Spleen (tissue), 13 donors: ENCODE measurements at places on chromosomes 7 and 10.

GRCh38 chr10:36721871-36722270 is 403.5 kb upstream of the ANKRD30A start:
- no peak for DNase-seq

GRCh38 chr10:24790599-24790998 is 66.9 kb upstream of the ARHGAP21 start:
- DNase-seq = no peak

DNA sequence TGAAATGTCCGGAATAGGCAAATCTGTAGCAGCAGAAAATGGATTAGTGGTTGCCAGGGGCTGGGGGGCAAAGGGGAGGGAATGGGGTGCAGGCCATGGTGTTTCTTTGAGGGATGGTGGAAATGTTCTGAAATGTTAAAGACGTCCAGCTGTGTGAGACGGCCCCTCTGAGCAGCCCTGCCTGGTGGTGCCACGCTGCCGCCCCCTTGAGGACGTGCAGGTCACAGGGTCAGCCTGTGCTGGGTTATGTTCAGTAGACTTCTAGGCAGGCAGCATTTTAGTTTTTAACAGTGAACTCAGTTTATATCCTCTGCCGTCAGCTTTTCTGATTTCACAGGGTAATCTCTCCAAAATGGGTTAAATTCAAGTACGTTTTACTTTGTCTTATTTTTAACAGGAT is 9.4 kb downstream of the NUB1 start:
- peak; percentile 84 for DNase-seq

GRCh38 chr10:119350502-119351097 is 143.2 kb downstream of the GRK5 start:
- no peak for DNase-seq

DNA sequence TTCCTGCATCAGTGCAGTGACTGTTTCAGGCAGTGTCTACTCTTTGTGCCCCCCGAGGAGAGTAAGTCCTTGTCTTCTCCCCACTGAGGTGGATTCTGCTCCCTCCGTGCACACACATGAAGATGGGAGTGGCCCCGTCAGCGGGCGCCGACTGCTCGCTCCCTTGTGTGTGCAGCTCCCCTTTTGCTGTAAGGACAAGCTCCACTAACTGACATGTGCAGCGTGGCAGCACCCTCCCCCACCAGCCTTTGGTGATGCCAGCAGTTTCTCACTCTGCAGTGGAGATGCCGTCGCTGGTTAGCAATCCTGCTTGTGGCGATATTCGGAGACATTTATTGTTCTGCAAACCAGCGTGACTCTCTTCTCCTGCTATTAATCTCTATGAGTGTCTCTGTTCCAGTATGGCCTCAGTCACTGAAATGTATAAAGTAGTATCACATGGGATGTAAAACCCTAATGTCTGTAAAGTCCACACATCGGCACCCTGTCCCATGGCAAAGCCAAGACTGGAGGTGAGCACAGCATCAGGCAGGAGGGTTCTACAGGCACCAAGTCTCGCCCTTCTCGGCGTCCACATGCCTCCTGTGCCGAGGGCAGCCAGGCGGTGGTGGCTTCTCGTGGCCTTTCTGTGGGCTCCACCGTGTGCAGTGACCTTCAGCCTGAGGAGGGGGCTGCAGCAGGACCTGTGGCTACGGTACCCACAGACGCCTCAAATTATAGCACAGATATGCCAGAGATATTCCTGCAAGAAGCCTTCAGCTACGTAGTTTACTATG is 202.7 kb downstream of the EBF3 start:
- DNase-seq = peak; percentile 48

- peak; percentile 53 for DNase-seq
Observed at GRCh38 chr10:113073549-113074189, 123.6 kb downstream of the TCF7L2 start.

GRCh38 chr10:4270116-4270515 is 485.1 kb upstream of the KLF6 start:
- no peak for DNase-seq

DNA sequence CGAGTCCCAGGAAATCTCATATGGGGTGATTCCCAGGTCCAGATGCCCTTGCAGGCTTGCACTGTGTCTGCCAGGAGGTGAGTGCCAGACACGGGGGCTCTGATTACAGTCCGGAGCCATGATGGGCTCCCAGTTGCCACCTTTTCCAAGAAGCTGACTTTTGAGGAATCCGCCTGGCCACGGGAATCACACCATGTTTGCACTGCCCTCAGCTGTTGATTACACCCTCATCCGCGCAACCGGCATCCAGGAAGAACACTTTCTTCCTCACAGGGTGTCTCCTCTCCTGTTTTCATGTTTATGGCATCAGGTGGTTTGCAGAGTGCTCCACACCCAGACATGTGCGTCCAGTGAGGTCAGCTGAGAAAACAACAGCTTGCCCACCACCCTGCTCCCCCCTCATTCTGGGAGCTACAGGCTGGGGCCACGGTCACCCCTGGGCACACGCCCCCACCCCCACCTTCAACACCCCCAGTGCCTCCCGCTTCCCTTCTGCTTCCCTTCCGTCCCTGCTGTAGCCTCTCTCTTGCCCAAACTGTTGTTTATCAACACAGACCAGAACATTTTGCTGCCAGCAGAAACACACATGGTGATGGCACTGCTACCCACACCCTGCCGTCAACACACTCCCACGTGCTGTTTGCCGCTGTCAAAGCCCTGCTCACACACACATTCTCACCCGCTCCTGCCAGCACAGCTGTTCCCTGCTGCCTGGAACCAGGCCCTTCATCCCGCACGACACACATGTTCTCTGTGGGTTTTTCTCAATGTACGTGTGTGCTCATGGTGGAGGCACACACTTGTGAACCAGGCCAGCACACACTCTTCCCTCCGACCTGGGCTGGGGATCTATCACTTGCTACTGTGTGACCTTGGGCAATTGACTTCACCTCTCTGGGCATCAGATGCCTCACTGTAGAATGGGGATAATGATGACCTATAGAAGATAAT is 35.8 kb downstream of the DDIT4 start:
- DNase-seq = peak; percentile 77

- peak; percentile 77 for DNase-seq
Observed at GRCh38 chr10:133292919-133293809, 15.5 kb downstream of the TUBGCP2 start.

GRCh38 chr10:5942474-5942873 is 34.9 kb downstream of the IL15RA start:
- DNase-seq = peak; percentile 87

DNA sequence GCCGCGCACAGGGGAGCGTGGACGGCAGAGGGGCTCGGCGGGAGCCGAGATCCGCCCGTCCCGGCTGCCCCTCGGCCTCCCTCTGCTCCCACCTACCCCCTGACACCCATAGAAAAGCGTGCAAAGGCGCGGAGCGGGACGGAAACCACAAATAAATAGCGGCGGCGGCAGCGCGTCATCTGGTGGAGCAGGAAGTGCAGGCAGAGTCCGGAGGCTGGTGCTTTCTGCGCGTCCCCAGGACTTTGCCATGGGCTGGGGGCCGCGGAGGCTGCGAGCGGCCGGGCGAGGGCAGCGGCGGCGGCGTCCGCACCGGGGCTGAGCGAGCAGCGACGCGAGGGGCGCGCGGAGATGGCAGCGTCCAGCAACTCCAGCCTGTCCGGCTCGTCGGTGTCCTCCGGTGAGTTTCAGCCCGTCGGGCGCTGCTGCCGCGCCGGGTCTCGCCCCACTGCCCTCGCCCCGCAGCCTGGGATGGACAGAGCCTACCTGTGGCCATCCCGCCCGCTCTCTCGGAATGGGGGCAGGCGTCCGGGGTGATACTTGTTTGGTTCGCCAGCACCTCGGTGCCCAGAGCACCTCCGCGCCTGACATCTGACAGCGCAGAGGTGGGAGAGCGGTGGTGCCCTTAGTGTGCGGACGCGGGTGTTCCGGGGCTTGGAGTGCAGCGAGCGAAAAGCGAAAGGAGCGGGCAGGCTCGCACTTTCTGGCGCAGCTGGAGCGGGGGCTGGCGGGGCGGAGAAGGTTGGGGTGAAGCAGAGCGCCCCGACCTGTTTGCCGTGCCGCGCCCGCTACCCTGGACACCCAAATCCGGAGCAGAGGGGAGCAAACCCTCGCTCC is at the start of gene CHN2:
CHN2 (plus strand) TSS at position 182 of the 834 bp plus-strand sequence.
- DNase-seq = peak; percentile 91

GRCh38 chr10:91345716-91346115 is 64.4 kb upstream of the HECTD2 start:
- DNase-seq = no peak

- no peak for DNase-seq
Observed at GRCh38 chr7:39808796-39809481, 141.1 kb upstream of the CDK13 start.

DNA sequence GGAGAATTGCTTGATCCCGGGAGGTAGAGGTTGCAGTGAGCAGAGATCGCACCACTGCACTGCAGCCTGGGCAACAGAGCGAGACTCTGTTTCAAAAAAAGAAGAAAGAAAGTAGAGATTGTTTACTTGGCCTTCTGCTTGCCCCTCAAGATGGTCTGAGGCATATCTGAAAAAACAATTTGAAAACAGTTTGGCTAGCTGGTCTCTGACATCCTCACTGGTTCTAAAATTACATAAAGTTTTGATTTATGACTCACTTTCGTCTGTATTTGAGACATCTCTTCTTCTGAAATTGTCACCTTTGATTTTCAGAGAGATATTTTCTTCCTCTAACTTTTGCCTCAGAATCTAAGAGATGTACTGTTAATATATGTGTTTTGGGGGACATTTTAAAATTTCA is 49.6 kb upstream of the HELLS start:
- DNase-seq = no peak

GRCh38 chr10:113097036-113097435 is 147.0 kb downstream of the TCF7L2 start:
- no peak for DNase-seq

- peak; percentile 83 for DNase-seq
Observed at GRCh38 chr10:70458329-70459060, 17.0 kb upstream of the NODAL start.

GRCh38 chr7:7971308-7972040 is 2.9 kb downstream of the GLCCI1 start:
- DNase-seq = no peak

GRCh38 chr10:83045731-83046130 is 1093.6 kb upstream of the GHITM start:
- DNase-seq = no peak

DNA sequence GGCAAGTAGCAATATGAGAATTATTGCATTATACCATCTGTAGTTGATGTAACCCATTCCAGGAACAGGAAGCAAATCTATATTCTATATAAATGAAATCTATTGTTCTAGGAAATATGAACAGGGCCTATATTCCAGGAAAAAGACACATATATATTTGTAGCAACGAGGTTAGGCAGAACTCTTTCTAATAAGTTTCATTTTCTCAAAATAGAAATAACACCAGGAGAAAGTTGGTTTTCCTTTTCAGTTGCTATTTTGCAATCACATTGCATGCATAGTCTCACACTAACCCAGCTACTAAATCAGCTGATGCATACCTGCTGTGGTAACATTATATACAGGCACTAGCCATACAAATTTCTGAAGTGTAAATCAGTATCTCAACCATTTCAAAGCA is 6.2 kb upstream of the IFIT2 start:
- no peak for DNase-seq

GRCh38 chr7:125506331-125506730 is 576.7 kb upstream of the POT1 start:
- DNase-seq = no peak

GRCh38 chr10:102615361-102615760 is 28.9 kb upstream of the TRIM8 start:
- no peak for DNase-seq

DNA sequence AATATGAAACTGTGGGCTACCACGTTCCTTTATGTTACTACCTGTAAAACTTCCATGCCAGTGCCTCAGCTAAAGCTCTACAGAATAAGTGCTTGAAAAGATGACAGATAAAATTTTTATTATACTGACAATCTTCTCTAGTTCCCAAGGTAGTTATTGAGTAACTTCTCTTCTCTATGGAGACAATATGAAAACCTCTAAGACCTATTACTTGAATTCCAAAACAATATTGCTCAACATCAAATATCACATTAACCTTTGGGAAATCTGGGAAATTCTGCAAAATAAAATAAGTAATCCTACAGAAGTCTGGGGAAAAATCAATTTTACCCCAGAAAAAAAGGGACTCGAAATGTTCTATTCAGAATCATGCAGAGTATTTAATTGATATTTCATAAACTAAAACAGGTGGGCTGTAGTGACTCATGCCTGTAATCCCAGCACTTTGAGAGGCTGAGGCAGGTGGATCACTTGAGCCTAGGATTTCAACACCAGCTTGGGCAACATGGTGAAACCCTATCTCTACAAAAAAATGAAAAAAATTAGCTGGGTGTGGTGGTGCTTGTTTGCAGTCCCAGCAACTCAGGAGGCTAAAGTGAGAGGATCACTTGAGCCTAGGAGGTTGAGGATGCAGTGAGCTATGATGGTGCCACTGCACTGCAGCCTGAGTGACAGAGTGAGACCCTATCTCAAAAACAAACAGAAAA is 23.8 kb upstream of the ANK3 start:
- no peak for DNase-seq

DNA sequence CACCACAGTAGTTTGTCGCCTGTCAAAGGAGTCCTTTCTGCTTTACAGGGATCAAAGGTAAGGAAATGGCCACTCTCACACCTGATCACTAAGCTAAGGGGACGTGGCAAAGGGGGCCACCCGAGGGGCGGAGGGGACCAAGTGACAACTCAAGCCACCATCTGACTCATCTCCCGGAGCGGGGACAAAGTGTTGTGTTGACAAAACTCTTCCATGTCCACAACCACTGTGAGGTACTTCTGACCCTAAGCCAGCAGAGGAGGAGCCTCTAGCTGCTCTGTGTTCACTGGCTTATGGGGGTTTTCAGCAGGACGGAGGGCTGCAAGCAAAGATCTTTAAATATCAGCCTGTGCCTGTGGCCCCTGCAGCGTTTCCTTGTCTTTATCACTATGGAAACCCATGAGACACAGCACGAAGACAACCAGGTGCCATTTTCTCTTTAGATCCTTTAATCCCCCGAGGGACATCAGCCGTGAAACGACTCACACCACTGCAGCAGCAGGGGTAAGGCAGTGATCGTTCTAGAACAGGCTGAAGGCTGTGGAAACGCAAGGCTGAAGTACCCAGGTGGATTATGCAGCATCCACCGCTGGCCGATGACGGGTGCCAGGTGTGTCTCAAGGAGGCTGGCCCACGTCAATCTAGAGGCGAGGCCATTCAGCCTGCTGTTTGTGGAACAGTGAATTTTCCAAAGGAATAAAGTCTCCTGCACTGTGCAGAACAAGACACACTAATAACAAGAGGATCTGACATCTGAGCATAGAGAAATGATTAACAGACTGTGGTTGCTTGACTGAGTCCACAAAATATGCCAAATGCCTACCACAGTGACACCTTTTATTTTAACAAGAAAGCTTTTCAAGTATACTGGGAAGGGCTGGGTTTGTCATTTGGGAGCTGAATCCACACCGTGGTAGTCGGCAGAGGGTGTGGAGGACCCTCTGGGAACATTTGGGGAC is 26.6 kb upstream of the DDC start:
- DNase-seq = no peak

GRCh38 chr10:11835704-11836103 is 12.5 kb downstream of the PROSER2 start:
- DNase-seq = no peak

DNA sequence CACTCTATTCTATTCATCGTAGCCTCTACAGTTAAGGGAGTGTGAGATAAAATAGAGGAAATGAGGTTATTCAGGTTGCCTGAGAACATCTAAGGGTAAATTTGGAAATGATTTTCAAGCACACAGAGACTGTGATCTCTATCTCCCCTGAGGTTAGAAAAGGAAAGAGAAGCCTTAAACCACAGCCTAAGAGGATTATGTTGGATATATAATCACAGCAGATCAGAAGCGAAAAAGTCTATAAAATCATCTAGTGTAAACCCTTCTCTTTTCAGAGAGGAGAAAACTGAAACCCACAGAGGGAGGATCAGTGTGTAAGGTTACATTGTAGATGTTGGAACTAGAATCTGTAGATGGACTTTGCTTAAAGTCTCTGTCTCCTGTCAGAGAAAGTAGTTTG is 90.6 kb upstream of the SEMA3E start:
- no peak for DNase-seq
